ENCODE measurements at places on chromosomes 4 and X. TPM values are rescaled to one million over a fixed set of nuclear protein-coding genes. Genes with fewer than 3 reads are reported as not detected.

Gene SH3D19
- total RNA-seq = 51.3 TPM

DNA sequence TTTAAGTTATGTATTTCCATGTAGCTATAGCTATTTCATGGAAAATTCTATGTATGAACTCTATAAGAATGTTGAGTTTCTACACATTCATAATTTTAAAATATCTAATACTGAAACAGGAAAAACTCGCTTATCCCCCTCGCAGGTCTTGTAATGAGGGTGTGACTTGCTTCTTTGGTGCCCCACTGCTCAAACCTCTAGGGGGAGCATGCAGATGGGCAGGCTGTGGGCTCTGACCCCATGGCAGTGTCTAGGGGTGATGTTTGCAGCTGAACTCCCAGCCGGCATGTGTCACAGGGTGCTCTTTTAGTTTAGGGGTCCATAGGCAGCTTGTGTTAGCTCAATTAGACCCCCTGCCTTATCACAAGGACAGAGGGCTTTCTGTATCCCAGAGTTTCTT, 1825.7 kb upstream of the ADGRL3 start:
- no peak for DNase-seq

DNA sequence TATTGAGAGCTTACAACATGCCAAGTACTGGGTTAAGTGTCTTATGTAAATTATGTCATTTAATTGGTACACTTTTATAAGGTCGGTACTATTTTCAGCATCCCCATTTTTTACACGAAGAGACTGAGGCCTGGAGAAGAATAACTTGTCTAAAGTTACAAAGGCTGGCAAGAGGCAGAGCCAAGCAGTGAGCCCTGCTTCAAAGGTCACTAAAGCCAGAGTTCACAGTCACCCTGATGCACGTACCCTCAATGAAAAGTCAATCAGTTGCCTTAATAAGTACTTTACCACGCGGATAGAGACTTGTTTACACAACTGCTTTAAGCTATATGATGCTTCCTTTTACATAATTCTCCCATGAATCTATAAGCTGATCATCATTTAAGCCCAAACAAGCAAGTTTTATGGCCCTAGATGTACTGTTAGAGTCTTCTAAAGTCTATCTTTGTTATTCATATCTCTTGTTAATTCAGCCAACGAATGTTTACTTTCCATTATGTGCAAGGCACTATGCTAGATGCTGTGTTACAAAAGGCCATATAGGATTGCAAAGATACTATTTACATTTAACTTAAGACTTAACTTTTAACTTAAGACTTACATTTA, 57.4 kb downstream of the SEL1L3 start:
- DNase-seq = no peak

DNA sequence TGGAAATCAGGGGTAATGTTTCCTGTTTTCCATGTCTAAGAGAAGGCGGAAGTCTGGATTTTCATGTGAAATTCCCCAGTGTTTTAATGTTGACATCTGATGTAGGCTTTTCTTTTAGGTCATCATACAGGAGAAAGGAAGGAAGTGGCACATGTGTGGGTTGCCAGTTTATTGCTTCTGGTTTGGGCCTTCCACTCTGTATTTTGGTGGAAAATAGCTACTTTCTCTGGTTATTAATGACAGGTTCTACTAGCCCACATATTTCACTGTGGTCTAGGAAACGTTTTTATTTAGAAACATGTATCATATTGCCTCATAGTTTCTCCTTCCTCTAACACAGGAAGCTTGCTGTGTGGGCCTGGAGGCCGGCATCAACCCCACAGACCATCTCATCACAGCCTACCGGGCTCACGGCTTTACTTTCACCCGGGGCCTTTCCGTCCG, 7.2 kb downstream of the PDHA1 start:
- DNase-seq = no peak

GRCh38 chrX:150984169-150984824, 1.2 kb downstream of the HMGB3 start:
- DNase-seq = no peak

DNA sequence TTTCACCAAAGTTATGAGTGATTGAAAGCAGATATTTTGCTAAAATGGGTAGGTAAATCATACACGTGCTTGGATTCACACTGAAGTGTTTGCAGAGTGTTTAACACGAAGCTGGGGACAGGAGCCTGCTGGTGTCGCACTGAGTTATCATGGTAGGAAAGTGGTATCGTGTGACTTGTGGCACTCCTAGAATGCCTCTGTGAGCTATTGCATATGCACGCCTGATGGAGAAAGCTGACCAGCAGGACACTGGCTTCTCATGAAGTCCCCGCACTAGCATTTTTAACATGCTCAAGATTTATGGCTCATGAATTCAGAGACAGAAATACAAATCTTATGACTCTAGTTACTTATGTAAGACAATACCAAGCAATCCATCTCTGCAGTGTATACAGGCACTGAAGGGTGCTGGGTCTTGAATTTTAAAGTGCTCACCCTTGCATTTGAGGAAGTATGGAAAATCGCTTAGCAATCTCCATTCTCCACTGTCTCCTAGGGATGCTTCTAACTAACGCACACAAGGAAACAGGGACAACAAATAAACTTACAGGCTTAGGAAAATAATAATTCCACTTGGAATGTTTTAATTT, 19.8 kb downstream of the VCX3B start:
- no peak for DNase-seq
